ENCODE measurements at places on chromosomes 6 and 20.

DNA sequence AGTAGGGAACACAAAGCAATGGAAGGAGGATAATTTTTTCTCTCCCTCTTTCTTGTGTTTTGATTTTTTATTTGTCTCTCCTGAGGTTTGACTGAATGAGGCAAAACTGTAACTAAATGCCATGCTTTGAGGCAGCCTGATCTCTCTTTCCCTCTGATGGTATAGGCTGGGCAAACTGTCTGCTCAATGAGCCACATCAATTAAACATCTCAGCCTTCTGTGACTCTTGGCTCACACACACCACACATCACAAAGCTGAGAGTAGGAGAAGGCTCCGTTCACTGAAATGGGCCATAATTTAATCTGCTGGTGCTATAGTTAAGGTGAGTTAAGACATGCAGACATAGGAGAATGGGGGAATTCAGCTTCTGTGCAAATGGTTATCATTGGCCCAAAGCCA lies 28.1 kb upstream of the SCGN start:
- no peak for DNase-seq

- no peak for DNase-seq
Observed at GRCh38 chr6:21132856-21133838, 460.4 kb upstream of the SOX4 start.

GRCh38 chr6:131728296-131728939 lies 17.6 kb upstream of the CTAGE9 start:
- DNase-seq: no peak

DNA sequence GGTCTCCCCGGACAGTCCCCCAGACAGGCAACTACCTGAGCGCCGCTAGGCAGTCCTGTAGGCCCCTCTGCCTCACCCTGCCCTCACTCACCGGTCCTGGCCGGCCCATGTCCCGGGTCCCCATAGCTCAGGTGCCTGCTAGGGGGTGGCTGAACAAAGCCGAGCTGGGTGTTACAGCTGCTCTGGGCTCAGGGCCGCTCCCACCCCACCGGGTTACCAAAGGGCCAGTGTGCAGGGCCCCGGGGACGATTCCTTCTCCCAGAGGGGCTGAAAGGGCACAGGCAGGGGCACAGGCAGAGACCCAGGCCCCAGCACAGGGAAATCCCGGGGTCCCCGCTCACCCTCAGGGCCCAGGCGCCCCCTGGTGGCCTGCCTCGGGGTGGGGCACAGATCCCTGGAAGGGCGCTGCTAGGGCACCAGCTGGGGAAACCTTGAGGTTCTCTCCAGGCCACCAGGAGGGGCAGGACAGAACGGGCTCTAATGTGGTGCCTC lies 118.4 kb downstream of the GRM4 start:
- DNase-seq: no peak

DNA sequence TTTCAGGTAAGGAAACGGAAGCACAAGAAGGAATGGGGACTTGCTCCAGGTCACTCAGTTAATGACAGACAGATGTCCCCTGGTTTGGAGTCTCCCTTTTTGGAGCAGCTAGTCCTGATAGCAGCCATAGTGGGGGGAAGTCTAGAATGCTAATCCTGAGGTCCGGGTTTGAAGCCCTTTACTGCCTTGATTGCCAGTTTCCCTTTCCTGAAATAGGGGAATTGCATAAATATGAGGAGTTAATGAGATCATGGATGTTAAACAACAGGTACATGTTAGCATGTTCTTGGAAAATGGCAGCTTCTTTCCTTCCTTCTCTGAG lies 341 bp upstream of the TTPAL start:
- no peak for DNase-seq

GRCh38 chr6:169853196-169854082 lies 102.0 kb downstream of the ERMARD start:
- DNase-seq: no peak

DNA sequence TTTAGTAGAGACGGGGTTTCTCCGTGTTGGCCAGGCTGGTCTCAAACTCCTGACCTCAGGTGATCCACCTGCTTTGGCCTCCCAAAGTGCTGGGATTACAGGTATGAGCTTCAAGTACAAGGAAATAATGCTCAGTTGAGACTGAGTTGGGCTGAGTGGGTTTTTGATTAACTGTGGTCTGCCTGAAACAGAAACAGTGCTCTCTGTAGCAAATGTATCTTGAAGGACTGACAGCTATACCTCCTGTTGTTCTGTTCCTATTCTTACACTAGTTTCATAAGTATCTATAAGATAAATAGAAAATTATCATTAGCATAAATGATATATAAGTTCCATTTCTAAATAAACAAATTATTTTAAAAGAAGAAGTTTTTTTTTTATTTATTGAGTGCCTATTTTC lies 142.8 kb upstream of the PTPRK start:
- no peak for DNase-seq
